GM23248 (cell line): ENCODE measurements at places on chromosomes 12 and 14.

DNA sequence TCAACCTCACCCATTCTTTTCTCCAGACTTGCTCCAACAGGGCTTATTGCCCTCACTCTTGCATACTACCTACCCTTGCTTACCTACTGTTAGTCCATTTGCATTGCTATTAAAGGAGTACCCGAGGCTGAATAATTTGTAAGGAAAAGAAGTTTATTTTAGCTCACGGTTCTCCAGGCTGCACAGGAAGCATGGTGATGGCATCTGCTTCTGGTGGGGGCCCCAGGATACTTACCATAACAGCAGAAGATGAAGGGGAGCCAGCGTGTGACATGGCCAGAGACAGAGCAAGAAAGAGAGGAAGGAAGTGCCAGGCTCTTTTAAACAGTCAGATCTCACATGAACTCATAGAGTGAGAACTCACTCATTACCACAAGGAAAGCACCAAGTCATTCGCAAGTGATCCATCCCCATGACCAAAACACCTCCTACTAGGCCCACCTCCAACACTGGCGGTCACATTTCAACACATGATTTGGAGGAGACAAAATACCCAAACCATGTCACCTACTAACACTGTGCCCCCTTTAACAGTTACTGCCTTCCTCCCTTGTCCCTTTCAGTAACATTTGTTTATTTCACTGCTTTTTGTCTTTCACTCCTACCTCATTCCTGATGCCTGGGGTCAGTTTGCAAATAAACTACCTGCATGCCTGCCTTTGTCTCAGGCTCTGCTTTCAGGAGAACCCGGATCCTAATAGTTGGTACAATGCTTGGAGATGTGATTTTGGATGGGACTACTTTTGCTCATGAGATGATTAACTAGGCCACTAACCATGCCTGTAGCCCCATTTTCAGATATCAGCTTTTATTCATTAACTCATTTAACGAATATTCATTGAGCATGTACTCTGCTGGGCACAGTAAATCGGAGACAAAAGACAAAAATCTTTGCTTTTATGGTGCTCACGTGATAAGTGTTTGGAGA, 41.6 kb upstream of the CSRP2 start:
- no peak for DNase-seq

DNA sequence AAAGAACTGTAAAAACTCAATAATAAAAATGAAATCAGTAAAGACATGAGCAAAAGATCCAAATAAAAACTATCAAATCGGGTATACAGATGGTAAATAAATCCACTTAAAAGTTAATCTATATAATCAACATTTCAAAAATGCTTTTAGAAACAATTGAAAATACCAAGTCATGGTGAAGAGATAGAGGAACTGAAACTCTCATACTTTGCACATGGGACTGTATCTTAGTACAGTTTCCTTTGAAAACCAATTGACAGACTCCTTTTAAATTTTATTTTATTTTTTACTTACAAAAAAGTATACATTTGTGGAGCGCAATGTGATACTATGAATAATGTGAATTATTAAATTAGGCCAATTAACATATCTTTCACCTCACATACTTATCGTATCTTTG, 98.6 kb upstream of the FAR2 start:
- no peak for DNase-seq

GRCh38 chr12:10716704-10717315, 6.3 kb downstream of the YBX3 start:
- peak; percentile 97 for DNase-seq

DNA sequence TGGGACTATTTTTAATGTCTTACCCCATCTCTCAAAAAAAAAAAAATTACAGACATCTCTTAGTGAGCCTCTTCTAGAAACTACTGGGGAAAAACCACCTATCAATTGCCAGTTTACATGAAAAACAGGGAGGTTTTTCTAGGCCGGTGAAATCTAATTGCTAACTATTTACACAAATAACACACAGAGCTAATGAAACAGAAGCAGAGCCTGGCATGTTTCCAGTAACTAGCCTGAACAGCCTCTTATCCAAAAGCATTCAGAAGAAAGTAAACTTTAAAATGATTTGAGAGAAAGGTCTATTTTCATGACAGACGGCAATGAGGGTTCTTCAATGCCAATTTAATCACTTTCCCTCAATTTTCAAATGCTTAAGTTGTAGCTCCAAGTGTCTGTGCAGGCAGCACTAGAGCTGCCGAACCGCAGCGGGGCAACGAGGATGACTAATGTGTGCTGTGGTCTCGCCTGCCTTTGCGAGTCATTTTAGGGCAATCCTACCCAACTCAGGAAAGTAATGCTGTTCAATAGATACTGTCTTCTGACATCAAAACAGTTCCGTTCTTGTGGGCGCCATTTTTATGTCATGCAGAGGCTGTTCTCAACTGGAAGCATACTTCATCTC, 84.6 kb downstream of the SETD3 start:
- DNase-seq, result peak; percentile 66

GRCh38 chr12:53128780-53129569, 25.7 kb downstream of the SOAT2 start:
- DNase-seq, result no peak

DNA sequence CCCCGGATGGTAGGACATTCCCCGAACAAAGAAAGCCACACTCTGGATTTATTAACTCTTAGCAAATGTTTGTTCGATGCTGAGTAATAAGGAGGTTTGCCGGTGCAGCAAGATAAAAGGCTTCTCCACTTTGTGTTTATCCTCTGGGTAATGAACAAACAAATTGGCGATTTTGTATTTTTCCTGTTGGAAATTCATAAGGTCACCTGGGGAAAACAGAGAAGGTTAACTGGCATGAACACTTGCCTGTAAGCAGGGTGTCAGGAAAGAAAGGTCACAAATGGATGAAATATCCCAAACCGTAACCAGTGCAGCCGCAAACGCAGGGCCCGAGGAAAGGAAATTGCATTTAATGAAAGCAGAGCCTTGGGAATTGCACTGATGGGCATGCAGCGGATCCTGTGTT, 132.8 kb downstream of the RMST start:
- DNase-seq, result no peak

DNA sequence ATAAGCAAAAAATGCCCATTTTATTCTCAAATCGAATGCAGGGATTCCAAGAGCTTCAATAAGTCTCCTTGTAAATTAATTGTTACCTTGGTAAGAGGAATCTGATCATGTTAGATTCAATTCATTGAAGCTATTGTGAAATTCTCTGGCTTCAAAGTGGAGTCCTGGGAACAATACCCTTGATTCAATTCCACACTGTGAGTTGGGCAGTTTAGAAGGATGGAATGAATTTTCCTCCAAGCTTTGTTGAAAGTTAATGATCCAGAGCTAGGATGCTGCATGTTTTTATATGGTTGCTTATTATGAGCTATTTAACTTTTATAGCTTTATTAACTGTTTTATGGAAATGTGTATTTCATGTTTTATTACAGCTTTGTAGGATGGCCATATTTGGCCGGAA, 89.9 kb upstream of the IGF1 start:
- DNase-seq, result no peak
